ENCODE measurements at places on chromosomes 6 and 20. TPM values are rescaled to one million over a fixed set of nuclear protein-coding genes. Genes with fewer than 3 reads are reported as not detected.

CAPN11 gene
- not detected for total RNA-seq

CD83 gene
- 2.0 TPM for total RNA-seq

SLC17A9 gene
- 0.05 TPM for total RNA-seq

ZNF341 gene
- total RNA-seq, result 3.9 TPM

C4B gene
- 1.7 TPM for total RNA-seq

HS3ST5 gene
- not detected for total RNA-seq

OOEP gene
- not detected for total RNA-seq

CGAS gene
- 6.3 TPM for total RNA-seq

ERVFRD-1 gene
- total RNA-seq, result not detected

SOBP gene
- 0.91 TPM for total RNA-seq

GNAS-AS1 gene
- total RNA-seq, result not detected

PKHD1 gene
- total RNA-seq, result not detected

CUTA gene
- 214 TPM for total RNA-seq

CD24 gene
- total RNA-seq, result 252 TPM

TUBB1 gene
- total RNA-seq, result 0.02 TPM

IBTK gene
- total RNA-seq, result 38.8 TPM

SLC17A1 gene
- total RNA-seq, result not detected

RFX6 gene
- not detected for total RNA-seq

MATN4 gene
- total RNA-seq, result 0.06 TPM

CLVS2 gene
- total RNA-seq, result 0.14 TPM

IL20RA gene
- 0.02 TPM for total RNA-seq

NELFCD gene
- total RNA-seq, result 46.2 TPM

GPR6 gene
- total RNA-seq, result not detected

TRIM10 gene
- total RNA-seq, result not detected

EMILIN3 gene
- 0.50 TPM for total RNA-seq

DSP gene
- total RNA-seq, result 32.3 TPM

PRR18 gene
- total RNA-seq, result 0.09 TPM

EIF6 gene
- total RNA-seq, result 422 TPM

DPM1 gene
- total RNA-seq, result 72.6 TPM

WFDC12 gene
- total RNA-seq, result not detected

PTPRA gene
- 36.2 TPM for total RNA-seq

BACH2 gene
- 0.70 TPM for total RNA-seq

CYP21A2 gene
- total RNA-seq, result not detected

DDO gene
- 0.12 TPM for total RNA-seq

GSTA4 gene
- total RNA-seq, result 8.5 TPM

HRH3 gene
- total RNA-seq, result 0.03 TPM

ZSCAN23 gene
- total RNA-seq, result not detected

PAK5 gene
- not detected for total RNA-seq

POLH gene
- 10.0 TPM for total RNA-seq

CST5 gene
- total RNA-seq, result not detected

NINL gene
- total RNA-seq, result 14.5 TPM

GGTLC1 gene
- total RNA-seq, result not detected

Data from A549 treated with CORT108297 at 1 μM for 4 hours (cell line).